Activated T-cell treated with anti-CD3 and anti-CD28 coated beads for 48 hours (primary cell): ENCODE measurements at places on chromosomes 13 and 19.

- DNase-seq: peak; percentile 6
Observed at GRCh38 chr13:38348861-38349389, 726 bp upstream of the UFM1 start.

DNA sequence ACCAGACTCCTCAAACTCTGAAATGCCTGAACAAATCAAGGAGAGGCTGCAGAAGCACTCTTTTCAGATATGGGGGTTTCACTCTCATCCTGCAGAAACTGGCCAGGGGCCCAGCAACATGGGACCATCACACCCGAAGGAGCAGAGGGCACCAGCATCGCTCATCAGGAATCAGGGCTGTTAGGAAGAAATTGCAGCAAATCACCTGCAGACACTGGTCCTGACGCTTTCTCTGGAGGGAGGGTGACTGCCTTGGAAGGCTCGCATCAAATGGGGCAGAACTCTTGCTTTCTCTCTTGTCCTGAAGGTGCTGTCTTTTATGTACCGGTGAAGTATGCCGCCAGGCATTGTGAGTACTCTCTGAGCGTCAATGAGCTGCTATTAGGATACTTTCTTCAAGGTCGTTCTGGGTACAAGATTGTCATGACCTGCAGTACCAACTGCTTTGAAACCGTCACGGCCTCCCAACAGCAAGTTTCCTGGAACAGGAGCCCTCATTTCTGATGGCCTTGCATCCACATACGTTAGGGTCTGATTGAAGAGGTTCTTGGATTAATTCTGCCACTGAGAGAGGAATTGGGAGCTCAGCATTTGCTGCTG is 155.7 kb upstream of the SOX1 start:
- no peak for DNase-seq

DNA sequence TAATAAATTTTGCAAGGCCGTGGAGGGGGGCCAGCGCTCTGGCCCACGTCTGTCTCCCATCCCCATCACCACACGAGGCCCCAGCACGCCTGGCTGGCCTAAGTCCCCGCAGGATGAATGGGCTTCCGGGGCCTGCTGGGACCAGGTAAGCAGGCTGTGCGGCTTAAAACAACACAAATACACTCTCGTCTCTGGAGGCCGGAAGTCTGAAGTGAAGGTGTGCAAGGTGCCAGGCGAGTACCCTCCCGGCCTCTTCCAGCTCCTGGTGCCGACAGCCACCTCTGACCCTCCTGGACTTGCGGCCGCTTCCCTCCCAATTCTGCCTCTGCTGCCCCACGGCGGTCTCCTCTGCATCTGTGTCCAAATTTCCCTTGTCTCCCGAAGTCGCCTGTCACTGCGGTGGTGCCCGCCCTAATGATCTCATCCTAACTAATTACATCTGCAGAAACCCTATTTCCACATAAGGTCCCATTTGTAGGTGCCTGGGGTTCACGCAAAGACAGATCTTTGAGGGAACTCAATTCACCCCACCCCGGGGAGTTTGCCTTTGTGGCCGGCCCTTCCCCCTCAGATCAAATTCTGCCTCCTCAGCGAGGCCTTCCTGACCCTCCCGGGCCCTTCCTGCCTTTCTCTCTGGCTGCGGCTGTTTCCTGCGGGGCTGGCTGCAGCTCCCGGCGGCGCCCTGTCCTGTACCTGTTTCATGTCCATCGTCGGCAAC is 8.1 kb upstream of the PTBP1 start:
- no peak for DNase-seq

GRCh38 chr19:13902993-13903555 is 2.8 kb downstream of the BRME1 start:
- DNase-seq: no peak

DNA sequence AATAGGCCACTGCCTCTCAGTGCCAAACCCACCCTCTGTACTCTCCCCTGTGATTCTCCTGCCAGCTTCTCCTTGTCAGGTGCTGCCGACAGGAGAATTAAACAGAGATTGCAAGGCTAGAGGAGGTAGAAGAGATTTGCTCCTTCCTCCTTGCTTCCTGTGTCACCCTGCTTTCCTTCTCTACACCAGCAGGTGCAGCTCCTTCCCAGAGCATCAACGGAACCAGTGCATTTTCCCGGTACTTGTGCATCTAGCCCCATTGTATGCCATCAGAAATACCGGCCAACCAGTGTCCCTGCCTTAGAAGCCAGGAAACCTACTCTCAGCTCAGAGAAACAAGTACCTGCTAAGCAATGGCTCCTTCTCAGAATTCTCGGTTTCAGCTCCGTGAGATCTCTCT is 253.2 kb downstream of the SUCLA2 start:
- no peak for DNase-seq

DNA sequence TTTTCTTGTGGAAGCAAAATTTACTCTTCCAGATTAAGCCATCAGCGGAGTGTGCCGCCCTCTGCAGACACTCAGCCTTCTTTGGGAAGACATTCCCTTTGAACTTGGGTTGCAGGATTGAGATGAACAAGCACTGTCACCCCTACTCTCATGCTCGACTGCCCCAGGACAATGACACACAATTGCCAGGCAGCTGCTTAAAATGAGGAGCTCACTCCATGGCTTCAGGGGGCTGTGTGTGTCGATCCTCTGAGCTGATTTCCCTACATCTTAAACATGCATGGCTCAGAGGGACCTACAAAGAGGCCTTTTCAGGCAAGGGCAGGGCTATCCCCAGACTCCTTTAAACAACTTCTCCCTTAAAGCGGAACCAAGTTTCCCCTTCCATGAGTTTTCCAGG is 107.5 kb upstream of the MBNL2 start:
- no peak for DNase-seq

- DNase-seq: no peak
Observed at GRCh38 chr13:49497272-49497671, 1.5 kb downstream of the PHF11 start.

GRCh38 chr13:53090461-53090860 is 61.8 kb downstream of the OLFM4 start:
- no peak for DNase-seq

DNA sequence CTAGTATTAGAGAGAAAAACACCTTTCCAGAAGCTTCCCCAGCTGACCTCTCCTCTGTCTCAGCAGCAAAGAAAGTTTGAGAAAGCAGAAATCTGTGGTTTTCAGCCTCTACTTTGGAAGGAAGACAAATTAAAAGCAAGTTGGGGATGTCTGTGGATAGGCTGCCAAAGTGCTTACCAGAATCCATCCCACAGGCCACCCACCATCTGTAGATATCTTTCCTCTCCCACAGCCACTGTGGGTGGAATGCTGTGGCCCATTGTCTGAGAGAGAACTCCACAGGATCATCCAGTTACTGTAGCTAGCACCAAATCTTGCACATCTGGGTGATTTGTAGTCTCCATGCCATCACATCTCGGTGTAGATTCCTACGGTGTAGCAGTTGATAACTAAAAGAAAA is 133.5 kb downstream of the DNAJC15 start:
- DNase-seq: no peak

GRCh38 chr19:4388337-4389063 is 11.8 kb downstream of the SH3GL1 start:
- DNase-seq: no peak

DNA sequence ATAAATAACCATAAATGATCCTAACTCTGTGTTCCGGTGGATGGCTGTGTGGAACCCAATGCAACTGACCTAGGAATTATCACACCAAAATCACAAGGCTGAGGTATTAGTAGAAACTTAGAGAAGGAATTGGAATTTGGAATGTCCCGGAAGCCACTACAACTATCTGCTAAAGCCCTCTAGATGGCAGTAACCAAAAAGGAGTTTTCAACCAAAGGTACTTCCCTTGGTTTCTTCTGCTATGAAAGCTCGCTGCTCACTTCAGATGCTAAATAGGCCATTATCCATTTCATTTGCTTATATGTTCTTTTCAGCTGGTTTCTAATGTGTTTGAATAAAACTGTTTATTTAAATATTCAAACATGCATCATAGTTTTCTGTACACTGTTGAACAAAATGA is 1589.1 kb upstream of the SPRY2 start:
- DNase-seq: no peak

DNA sequence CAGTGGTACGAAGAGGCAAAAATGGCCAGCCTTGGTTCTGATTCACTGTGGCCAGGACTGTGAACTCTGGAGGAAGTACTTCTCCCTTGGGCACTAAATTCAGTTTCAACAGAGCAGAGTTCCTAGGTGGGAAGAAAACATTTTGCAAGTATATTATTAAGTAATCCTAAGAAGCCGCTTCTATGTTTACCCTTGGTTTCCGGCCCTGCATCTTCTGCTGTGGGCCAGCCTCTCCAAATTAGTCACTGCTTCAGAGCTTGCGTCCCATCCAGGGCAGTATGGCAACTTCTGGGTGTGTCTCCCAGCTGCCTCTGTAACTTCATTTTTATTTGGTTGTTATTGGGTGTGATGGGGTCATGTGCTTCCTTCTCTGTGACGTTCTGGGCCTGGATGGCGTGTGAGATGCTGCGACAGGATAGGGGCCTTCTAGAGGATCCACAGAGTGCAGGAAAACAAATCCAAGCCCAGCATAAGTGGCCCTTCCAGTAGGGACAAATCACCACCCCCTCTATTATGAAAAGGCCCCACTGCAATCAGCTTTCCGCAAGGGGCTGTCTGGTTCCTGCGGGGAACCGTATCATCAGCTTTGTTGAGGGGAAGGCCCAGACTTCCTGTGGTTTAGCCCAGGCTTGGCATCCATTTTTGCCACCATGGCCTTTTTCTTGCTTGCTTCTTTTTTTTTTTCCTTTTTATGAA is 55.1 kb upstream of the C1QTNF9 start:
- DNase-seq: peak; percentile 56

DNA sequence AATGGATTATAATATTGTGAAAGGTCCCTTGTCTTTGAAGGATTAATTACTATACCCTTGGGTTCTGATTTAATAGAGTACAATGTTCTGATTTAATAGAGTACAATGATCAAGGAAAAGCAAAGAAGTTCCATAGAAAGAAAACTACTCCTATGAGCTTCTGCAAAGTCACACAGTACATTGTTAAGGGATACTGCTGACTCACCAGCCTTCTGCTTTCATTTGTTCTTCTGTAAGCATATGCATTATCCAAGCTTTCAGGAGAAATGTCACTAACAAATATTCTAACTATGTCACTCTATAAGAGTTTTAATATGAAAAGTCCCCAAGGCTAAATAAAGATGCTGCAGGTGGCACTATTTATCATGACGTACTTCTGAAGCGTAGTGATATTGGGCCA is 396.7 kb downstream of the RFC3 start:
- DNase-seq: no peak

GRCh38 chr13:73910733-73911132 is 223.5 kb downstream of the KLF12 start:
- DNase-seq: no peak

- no peak for DNase-seq
Observed at GRCh38 chr13:62593804-62594203, 1178.2 kb upstream of the PCDH20 start.

GRCh38 chr19:8146877-8147581 is 2.4 kb downstream of the FBN3 start:
- DNase-seq: no peak

GRCh38 chr19:10013834-10014618 is 743 bp downstream of the RDH8 start:
- DNase-seq: no peak

- no peak for DNase-seq
Observed at GRCh38 chr13:71876648-71877255, 9.7 kb upstream of the DACH1 start.

- no peak for DNase-seq
Observed at GRCh38 chr19:49430678-49431329, 5.6 kb downstream of the GFY start.

- DNase-seq: no peak
Observed at GRCh38 chr19:45917421-45918091, 3.0 kb upstream of the NANOS2 start.

- DNase-seq: no peak
Observed at GRCh38 chr19:27773318-27774094, 1439.4 kb downstream of the UQCRFS1 start.

- DNase-seq: peak; percentile 30
Observed at GRCh38 chr13:110944121-110944967, 29.5 kb upstream of the ANKRD10 start.

GRCh38 chr13:35700671-35701070 is 224.2 kb upstream of the MAB21L1 start:
- no peak for DNase-seq

- no peak for DNase-seq
Observed at GRCh38 chr13:47475441-47475948, 525.6 kb downstream of the SUCLA2 start.

GRCh38 chr19:10011974-10012373 is 1.3 kb upstream of the RDH8 start:
- DNase-seq: no peak

- no peak for DNase-seq
Observed at GRCh38 chr13:50537029-50537428, 306.5 kb downstream of the DLEU7 start.

DNA sequence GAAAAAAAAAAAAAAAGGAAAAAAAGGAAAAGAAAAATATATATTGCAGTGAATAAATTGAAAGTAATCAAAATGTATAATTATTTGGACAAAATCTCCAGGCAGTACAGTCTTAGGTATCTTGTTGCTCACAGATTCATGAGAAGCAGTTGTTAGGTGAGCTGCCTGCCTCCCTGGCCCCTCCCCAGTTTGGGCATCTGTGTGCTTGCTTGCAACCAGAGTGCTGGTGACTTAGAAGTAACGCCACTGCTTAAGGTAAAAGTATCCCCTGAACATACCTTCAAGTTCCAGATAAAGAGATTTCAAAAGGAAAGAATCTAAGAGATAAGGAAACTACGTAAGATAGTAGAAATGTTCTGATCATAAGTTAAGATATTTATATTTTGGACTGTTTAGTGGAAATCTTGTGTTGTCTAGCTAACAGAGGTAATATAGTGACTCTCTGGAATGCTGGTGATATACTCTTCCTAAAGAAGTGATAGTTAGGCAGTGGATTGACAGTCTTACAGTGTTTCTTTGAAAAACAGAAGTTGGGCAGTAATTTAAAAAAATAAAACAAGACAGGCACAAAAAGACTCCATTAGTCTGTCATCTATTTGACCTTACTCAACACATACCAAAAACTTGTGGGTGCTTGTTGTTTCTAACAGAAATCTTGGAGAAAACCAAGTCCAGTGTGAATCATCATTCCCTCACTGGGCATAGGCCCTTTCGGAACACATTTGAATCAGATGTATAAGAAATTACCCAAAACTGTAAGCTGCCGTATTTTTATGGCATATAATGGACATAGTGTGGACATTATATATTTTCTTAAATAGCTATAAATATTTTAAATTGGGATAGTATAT is 38.3 kb upstream of the KCTD4 start:
- no peak for DNase-seq

- no peak for DNase-seq
Observed at GRCh38 chr13:110137680-110138009, 169.3 kb downstream of the COL4A1 start.

- no peak for DNase-seq
Observed at GRCh38 chr13:87872813-87873212, 201.6 kb downstream of the SLITRK5 start.

DNA sequence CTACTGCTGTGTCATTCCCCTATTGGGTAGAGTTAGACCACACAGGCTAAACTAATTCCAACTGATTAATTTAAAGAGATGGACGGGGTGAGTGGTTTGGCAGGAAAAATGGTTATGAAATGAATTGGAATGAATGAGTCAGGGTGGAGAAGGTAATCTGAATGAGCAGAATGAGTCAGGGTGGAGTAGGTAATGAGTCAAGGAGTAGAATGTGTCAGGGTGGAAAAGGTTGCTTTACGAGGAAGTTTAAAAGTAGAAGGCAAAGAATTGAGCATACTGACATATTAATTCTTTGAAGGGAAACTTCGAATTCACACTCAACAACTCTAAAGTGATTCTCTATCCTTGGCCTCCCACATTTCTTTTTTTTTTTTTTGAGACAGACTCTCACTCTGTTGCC is 12.7 kb upstream of the ZNF121 start:
- no peak for DNase-seq

- no peak for DNase-seq
Observed at GRCh38 chr13:76815344-76815743, 70.9 kb downstream of the KCTD12 start.
